ENCODE measurements at places on chromosomes 1 and 21. TPM values are rescaled to one million over a fixed set of nuclear protein-coding genes. Genes with fewer than 3 reads are reported as not detected.

Gene KIAA1614
- total RNA-seq, result 9.7 TPM

Gene CD5L
- not detected for total RNA-seq

Gene PRDM16
- 11.3 TPM for total RNA-seq

Gene ESPN
- not detected for total RNA-seq

Gene CYP2J2
- total RNA-seq, result 0.09 TPM

Gene ADAMTS1
- total RNA-seq, result 284 TPM

Data from fibroblast of the aortic adventitia (primary cell).